Non-pigmented ciliary epithelial cell (primary cell): ENCODE measurements at places on chromosomes 6 and 20.
A peak's percentile ranks its signal among the peaks of the same experiment; 100 is the strongest.

DNA sequence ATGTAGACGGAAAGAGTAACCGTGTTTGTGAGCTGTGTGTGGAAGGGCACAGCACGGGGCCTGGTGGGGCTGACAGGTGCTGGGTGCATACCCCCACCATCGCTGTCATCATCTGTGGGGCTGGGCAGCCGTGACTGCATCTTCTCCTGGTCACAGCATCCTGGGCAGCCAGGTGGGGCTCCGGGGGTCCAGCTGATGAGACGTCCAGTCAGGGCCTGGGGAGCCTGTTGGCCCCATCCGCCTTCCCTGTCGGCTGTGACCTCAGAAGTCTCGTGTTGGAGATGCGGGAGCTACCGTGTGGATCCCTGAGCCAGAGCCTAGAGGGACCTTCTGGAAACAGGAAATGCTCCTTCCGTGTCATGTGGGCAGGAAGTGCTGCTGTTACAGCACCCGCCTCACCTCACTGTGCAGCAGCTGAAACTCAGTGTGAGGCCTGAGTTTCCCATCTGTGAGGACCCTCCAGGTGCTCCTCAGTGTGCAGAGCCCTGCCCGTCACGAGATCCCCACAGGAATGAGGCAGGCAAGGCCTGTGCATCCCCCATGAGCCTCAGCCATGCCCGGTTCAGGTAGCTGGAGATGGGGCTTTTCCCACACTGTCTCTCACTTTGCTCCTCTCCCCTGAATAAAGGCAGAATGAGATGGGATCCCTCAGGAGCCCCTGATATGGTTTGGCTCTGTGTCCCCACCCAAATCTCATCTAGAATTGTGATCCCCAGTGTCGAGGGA is 108.7 kb downstream of the ERMARD start:
- no peak for DNase-seq

DNA sequence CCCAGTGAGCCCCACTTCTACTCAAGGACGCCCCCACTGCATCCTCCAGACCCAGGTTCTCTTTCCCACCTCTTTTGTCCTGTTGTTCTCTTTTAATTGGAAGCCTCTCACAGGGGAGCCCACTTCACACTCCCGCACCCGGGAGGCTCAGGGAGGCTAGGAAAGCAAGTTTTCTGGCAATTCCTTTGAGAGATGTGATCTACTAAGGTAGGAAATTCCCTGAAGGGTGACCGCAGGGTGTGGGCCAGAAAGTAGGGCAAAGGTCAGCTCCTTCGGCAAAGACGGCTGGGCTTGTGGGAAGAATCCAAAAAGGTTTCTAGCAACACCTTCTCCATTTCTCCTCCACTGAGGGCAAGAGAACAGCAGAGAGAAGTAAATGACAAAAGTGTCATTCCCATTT is 98.1 kb upstream of the PTPN1 start:
- no peak for DNase-seq

GRCh38 chr6:53673162-53673727 is 7.7 kb upstream of the KLHL31 start:
- DNase-seq: peak; percentile 50

DNA sequence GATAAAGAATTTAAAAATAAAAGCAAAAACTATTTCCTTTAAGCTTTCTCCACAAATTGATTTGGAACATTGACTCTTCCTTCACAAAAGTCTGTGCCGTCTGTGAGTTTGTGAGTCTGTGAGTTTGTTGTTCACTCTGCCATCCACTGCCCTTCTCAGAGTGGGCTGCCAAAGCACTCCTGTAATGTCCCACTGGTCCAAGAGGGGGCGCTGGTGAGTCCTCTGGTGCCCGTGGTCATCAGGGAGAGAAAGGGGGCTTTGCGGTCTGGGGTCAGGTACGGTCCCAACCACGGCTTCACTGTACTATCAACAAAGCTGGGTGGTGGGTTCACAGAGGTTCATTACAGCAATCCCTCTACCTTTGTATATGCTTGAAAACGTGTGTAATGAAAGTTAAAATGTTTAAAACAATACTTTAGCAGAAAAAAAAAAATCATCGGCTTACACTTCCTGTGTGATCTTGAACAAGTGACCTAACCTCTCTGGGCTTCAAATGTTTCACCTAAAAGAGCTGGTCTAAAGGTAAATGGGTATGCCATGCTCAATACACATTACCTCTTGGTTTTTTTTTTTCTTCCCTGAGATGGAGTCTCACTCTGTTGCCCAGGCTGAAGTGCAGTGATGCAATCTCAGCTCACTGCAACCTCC is 5.6 kb upstream of the ANKRD60 start:
- no peak for DNase-seq

DNA sequence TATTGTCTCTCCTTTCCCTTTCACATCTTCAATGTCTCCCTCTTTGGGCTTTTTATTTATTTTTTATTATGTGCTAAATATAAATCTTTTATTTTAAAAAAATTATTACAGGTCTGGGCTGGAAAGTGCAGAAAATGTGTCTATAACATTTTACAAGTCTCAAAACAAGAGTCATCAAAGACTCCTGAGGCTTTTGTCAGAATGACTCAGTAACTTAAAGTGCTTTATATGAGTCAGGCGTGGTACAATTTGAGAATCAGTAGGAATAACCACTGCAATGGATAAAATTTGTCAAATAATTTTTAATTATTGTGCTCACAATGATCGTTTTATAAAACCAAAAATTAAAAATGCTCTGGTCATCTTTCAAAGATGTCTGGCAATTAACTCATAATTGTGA is 193.9 kb downstream of the MMUT start:
- DNase-seq: no peak

DNA sequence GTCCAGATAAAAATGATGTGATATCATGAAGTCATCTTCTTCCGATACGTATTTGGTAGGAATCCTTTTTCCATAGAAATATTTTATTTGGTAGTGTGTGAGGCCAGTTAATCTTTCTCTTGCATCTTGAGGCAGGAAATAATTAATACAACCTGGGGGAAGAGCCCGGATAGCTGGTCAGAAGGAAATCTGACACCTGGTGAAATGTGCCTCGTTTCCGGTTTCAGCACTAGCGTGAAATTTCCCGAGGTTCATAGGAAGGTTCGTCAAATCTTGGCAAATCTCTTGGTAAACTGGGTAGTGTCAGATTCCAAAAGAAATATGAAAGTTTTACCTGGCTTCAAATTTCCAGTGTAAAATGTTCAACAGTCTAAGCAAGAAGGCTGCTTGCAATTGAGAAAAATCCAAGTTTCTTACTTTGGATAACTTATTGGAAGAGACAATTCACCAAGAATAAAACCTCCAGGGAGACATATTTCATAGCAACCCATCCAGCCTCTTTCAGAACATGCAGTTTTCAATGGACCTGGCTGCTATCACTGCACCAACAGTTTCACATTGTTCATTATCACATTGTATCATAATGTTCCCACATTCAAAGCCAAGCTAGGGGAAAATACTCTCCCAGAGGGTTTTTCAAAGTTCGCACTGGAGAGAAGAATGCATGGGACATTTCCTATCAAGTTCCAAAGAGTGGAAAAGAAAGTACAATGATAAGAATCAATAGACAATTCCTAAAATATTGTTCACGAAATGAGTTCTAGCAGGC is 454.5 kb upstream of the CITED2 start:
- no peak for DNase-seq

DNA sequence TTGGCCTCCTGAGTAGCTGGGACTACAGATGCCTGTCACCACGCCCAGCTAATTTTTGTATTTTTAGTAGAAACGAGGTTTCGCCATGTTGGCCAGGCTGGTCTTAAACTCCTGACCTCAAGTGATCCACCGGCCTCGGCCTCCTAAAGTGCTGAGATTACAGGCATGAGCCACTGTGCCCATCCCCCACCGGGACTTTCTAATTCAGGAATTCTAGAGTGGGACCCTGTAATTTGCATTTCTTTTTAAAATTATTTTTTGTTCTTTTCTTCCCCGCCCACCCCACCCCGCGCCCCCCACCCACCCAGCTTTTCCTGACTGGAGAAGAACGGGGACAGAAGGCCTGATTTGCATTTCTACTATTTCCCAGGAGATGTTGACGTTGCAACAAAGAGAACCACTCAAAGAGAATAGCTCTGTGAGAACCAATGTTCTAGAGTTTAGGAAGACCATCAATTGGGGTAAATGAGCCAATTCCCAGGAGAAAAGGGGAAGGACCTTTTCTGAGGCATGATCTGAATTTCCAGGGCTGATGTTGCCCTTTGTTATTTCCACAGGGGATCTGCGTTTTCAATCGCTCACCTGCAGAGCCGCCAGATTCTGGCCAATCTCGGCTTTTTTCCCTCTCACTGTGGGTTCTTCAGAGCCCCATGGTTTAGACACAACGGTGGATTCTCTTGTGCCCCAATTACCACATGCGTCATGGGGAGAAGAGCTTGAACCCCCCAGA is 33.2 kb upstream of the TFAP2C start:
- no peak for DNase-seq

DNA sequence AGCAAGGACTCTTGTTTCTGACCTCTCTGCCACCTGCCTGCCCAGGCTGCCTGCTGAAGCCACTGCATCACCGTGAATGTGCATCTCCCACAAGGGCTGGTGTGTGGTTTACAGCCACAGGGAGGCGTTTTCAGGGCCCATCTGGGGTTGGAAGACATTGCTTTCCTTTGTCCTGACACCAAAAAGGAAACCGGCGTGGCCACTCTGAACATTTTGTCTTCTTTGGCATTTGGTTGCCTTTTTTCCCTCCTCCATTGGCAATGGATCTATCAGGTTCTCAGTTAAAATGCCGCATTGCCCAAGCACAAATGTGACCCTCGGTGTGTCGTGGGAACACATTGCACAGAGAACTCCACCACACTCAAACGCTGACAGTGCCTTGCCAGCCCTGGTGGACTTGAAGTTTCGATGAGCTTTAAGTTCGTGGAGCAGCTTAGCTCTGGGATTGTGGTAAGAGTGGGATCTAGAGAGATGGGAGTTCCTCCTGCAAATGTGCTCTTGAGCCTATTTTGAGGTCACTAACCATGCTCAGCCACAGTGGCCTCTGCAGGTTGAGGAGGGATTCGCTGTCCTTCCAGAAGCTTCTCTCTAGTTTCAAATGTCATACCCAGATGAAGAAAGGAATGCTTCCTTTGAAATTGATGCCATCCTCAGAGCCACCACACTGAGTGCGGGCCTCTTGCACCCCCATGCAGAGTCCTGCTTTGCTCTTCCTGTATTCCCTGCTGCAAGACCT is 14.8 kb upstream of the PCK1 start:
- no peak for DNase-seq

DNA sequence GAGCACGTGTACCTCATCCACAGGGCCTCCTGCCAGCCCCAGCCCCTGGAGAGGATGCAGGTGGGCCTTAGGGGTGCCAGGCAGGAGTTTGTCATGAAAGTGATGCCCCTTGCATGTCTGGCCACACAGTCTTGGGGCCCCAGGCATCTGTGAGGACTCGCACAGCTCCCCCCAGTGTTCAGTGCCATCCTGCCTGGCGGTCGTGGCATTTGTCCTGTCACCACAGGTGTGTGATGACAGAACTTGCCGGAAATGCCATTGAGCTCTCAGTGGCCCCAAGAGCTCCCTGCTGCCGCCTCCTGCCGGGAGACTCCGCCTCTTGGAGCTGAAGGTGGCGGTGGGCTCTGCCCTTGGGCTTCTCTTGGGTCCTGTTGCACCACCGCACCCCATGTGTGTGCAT is 30.6 kb upstream of the ADRM1 start:
- no peak for DNase-seq

GRCh38 chr20:10315138-10315537 is 96.5 kb downstream of the SNAP25 start:
- DNase-seq: no peak

DNA sequence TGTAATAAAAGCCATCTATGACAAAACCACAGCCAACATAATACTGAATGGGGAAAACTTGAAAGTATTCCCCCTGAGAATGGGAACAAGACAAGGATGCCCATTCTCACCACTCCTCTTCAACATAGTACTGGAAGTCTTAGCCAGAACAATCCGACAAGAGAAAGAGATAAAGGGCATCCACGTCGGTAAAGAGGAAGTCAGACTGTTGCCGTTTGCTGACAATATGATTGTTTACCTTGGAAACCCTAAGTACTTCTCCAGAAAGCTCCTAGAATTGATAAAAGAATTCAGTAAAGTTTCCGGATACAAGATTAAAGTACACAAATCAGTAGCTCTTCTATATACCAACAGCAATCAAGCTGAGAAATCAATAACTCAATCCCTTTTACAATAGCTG is 14.0 kb upstream of the RUNX2 start:
- no peak for DNase-seq

GRCh38 chr6:24836109-24836508 is 37.4 kb upstream of the ARMH2 start:
- DNase-seq: no peak

DNA sequence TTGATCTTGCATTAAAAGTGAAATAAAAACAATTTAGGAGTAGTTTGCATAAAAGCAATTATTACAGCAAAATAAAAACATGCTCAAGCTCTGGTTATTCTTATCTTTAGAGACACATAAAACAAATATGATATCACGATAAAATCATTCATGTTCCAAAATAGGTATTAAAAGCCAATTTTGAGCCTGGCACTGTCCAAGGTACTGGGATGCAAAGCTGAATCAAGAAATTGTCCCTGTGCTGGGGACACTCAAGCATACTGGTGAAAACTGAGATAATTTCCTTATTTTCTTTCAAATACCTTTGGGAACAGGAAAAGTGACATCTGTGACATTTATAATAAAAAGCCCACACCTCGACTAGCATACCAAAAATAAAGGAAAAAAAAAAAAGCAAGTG is 931 bp upstream of the MTCL3 start:
- no peak for DNase-seq

GRCh38 chr6:36636687-36637418 is 41.7 kb upstream of the CDKN1A start:
- no peak for DNase-seq

GRCh38 chr6:87645080-87645479 is 55.1 kb downstream of the ORC3 start:
- no peak for DNase-seq

DNA sequence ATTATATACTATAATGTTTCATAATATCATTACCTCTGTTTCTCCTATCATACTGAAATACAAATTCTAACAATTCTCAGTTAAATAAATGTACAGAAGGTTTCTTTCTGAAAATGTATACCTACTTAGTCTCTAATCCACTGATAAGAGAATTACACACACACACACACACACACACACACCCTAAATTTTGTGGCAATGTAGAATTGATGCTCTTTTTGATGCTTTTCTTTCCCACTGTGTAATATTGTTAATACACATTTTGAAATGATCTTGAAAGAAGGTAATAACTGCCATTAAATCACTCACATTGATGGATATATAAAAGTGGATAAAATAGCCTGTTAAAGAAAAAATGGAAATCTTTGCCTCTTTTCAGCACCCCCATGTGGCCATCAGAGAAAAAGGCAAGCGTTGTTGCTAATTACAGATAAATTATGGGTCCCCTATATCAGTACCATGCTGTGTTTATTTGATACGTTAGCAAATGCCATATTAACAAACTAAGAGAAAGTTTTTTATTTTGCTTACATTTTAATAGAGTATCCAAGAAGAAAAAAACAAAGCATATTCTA is 76.6 kb upstream of the VGLL2 start:
- no peak for DNase-seq

DNA sequence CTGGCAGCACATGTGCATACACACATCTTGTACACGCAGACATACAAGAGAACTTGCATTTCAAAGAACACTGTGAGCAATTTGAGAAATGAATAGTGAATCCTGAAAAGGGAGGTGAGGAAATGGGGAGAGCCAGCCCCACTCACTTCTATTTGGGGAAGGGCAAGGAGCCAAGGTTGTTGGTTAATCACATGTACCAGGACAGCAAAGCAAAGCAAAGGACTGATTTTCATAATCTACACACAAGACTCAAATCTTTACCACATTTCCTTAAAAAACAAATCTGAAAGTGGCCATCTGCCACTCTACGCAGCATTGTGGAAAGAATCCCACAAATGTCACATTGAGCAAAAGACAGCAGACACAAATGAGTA is 35.0 kb upstream of the KIF16B start:
- DNase-seq: no peak

- no peak for DNase-seq
Observed at GRCh38 chr20:18323705-18324104, 35.4 kb downstream of the ZNF133 start.
